ENCODE measurements at places on chromosomes 4 and X.

DNA sequence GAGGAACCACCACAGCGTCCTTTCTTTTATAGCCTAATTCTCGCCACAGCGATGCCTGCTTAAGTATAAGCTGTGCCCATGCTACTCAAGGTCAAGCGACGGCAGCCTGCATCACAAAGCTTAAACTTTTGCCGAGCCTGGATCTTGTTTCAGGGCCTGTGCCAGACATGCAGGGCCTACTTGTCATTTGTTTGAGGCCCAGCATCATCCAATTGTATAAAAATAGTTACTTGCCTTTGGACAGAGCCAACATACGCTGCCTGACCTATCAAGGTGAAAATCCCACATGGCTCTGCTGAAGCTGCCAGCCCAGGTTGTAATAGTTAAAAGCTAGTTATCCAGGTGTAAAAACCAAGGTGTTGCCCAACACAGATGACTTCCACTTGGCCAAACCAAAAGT, 107.1 kb downstream of the TMEM131L start:
- no peak for DNase-seq

DNA sequence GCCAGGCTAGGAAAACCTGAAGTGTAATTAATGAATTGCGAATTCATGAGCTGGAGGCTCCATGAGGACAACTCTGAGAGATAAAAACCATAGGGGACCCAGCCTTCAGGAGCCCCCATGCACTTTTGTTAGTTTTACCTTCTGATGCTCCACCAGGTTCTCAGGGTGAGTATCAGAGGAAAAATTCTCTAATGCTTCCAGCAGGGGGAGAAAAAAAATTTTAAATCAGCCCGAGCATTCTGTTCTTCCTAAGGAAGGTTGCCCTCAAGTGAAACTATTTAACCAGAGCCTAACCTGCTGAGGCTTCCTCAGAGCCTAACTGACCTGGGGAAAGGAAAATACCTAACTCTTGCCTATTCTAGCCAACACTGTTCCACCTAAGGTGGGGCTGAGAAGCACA, 552.6 kb downstream of the PPARGC1A start:
- peak; percentile 3 for DNase-seq

GRCh38 chr4:82900066-82900410, 497 bp upstream of the THAP9 start:
- DNase-seq, result no peak

- DNase-seq, result no peak
These were observed 32.6 kb upstream of the SPON2 start for GRCh38 chr4:1204828-1205585.

GRCh38 chr4:42646999-42647541, 9.8 kb downstream of the ATP8A1 start:
- DNase-seq, result no peak
